ENCODE measurements at places on chromosomes 16 and 17. TPM values are rescaled to one million over a fixed set of nuclear protein-coding genes. Genes with fewer than 3 reads are reported as not detected.

C1QTNF1 gene
- 8.3 TPM for total RNA-seq

DNA sequence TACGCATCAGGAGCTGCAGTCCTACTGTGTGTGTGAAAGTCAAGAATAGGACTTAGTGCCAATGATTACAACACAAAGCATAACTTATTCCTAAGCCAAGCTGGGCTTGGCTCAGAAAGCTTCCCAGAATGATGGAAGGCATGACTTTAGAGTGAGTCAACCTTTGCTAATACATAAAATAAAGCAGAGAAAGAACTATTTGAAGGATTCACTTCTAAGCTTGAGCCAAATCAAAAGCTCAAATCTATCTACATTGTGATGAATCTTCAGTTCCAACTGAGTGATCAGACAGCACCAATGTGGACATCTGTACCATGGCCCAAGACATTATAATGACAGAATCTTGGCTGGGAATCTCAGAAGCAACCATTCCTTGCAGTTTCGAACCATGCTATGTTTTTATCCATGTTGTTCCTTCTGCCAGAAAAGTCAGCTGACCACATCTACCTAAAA, 41.4 kb downstream of the SMG6 start:
- H3K36me3 ChIP-seq: no peaks in the 10 kb centered on the region
- H3K27ac ChIP-seq: no peak overlapping the region
- H3K27me3 ChIP-seq: no peaks in the 10 kb centered on the region
- DNase-seq: no peak

DNA sequence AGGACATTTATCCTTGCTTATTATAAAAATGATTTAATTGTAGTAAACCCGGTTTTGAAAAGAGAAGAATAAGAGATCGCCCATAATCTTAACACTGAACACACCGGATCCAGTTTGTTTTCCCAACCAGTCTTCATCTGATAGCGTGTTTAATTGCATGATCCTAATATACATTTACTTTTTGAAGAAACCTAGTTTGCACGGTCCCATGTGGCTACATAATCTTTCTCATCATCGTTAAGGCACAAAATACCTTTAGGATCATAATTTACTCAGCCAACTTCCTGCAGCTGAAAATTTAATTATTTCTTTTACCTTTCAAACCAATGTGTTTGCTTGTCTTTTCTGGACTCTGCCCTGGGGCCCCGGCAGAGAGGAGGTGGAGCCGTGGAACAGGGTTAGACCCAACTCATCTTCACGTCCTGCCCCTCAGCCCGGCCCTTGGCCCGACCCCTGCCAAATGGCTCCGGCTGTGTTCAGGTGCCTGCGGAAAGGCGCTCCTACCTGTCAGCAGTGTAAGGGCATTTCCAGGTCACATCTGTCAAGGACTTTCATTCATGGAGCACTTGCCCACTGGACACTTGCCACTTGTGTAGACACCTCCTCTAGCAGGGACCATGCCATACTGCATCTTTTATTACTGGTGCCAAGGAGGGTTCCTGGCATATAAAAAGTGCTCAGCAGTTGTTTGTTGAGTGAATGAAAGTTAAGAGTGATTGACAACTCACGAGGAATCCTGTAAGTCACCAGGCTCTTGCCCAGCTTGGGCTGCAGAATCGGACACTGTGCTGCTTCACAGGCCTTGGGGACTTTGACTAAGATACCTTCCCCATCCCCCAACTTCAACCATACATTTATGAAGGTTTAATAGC, 28.6 kb downstream of the SMARCE1 start:
- no peak overlapping the region for H3K4me3 ChIP-seq
- no peaks in the 10 kb centered on the region for H3K36me3 ChIP-seq
- peaks cover 4% of the 10 kb centered on the region for H3K27me3 ChIP-seq
- H3K4me1 ChIP-seq: no peaks in the 10 kb centered on the region
- no peak overlapping the region for H3K27ac ChIP-seq

DNA sequence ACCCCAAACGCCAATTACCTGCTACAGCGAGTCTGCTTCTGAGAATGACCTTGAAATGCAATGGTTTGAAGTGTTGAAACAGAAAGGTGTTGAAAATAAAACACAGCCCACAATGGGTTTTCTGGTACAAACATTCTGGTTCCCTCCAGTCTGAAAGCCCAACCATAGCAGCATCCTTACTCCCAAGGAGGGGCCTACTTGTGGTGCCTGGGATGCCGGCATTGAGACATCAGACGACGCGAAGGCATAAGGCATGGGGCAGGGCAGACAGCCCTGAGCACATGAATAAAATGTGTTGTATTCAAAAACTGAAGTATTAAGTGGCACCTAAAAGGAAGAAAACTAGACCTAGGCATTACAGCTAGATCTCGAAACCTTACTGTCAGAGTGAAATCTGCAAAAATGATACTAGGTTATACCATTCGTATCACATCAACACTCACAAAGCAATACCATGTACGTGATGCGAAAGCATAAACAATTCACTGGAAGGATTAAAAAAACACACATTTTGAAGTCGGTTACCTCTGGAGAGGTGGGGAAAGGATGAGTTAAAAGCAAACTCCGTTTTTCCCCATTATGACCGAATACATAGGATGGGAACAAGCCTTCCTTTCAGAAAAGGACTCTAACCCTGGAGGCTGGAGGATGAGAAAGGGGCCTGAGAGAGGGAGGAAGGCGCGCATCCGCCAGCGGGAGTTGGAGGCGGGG, 702 bp downstream of the NUDT21 start:
- peaks cover 44% of the 10 kb centered on the region for H3K4me1 ChIP-seq
- no peaks in the 10 kb centered on the region for H3K27me3 ChIP-seq
- DNase-seq: no peak

GRCh38 chr16:71425746-71426068, 16.1 kb downstream of the TLE7 start:
- no peaks in the 10 kb centered on the region for H3K4me1 ChIP-seq
- no peak overlapping the region for H3K4me3 ChIP-seq
- no peaks in the 10 kb centered on the region for H3K27me3 ChIP-seq
- no peaks in the 10 kb centered on the region for H3K36me3 ChIP-seq
- H3K27ac ChIP-seq: no peak overlapping the region
- no peak for DNase-seq

DNA sequence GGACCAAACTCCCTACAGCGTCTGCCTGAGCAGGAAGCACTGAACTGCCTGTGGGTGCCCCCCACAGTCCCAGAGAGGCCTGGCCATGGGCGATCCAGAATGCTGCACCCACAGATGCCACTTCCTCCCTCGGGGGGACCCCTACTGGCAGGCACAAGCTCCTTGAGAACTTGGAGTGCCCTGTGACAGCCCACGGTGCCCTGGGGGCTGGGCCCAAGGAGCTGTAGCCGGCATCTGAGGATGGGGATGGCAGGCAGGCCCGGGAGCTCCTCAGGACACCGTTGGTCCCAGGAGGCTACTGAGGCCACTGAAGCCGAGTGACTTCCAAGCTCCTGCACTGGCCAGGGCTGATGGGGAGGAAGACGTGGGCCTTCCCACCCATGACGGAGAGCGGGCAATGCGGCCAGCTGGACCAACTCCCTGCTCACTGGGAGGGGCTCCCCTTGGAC, 15.1 kb upstream of the RASD1 start:
- no peak overlapping the region for H3K27ac ChIP-seq
- DNase-seq: no peak
- H3K4me3 ChIP-seq: no peak overlapping the region
- no peaks in the 10 kb centered on the region for H3K27me3 ChIP-seq
- no peaks in the 10 kb centered on the region for H3K36me3 ChIP-seq
- peaks cover 12% of the 10 kb centered on the region for H3K4me1 ChIP-seq

ABCC11 gene
- not detected for total RNA-seq

DNA sequence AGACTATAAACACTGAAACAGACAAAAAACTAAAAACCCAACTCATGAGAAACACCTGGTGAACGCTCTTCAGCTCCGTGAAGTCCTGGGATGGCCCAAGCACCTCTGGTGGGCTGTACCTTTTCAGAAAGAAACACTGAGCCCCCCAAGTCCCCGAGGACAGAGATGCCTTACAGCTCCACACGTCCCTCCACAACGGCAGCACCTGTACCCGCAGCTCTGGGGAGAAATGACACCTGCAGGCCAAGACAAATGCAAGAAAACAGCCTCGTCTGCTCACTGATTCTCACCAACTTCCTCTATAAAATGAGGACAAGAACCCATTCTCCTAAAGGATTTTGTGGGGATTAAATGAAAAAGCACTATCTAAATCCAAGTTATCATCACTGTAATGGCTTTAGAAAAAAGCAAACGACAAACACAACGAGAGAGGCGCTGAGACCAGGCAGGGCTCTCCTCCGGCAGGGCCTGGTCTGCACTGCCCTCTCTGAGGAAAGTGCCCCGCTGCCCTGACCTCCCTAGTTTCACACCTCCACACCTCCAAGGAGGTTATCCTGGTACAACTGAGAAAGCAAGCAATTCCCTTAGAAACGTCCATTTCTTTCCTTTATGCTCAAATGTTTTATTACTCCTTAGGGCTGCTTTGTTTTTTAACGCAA, 114.9 kb downstream of the ZNF778 start:
- H3K36me3 ChIP-seq: no peaks in the 10 kb centered on the region
- peaks cover 40% of the 10 kb centered on the region for H3K4me1 ChIP-seq
- no peaks in the 10 kb centered on the region for H3K27me3 ChIP-seq
- H3K4me3 ChIP-seq: no peak overlapping the region
- peak; percentile 5 for DNase-seq

DNA sequence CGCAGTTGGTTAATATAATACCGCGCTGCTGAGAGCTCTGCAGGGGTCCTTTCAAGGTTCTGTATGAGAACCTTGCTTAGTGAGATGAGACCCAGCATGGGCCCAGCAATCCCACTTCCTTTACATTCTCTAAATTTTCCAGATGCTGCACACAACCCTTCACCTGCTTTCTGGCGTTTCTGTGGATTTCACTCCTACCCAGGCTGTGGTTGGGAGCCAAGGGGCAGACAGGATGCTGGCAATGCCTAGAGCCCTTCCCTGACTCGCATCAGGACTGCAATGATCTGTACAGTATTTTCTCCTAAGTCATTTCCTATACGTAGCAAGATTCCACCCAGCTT, 10.1 kb upstream of the PIPOX start:
- no peak overlapping the region for H3K4me3 ChIP-seq
- H3K27ac ChIP-seq: no peak overlapping the region
- no peaks in the 10 kb centered on the region for H3K4me1 ChIP-seq
- H3K36me3 ChIP-seq: no peaks in the 10 kb centered on the region
- no peak for DNase-seq
- H3K27me3 ChIP-seq: no peaks in the 10 kb centered on the region

ELOB gene
- total RNA-seq: 77.5 TPM

OR3A3 gene
- not detected for total RNA-seq

DNA sequence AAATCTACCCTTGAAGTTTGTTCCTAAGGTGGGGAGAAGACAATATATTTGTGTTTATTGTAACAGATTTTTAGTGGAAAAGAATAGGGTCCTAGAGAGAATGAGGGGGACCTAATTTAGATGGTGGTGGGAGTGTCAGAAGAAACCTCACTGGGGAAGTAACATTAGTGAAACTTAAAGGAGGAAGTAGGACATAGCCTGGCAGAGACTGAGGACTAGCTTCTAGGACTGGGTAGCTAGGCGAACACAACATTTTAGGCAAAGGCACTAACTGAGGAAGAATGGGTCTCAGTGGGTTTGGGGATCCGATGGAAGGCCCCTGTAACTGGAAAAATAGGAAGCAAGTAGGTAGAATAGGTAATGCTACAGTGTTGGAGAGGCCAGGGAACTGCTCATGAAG, 4.2 kb upstream of the ARL2BP start:
- no peak overlapping the region for H3K27ac ChIP-seq
- H3K36me3 ChIP-seq: no peaks in the 10 kb centered on the region
- H3K4me3 ChIP-seq: no peak overlapping the region
- peaks cover 8% of the 10 kb centered on the region for H3K4me1 ChIP-seq
- DNase-seq: no peak

- H3K36me3 ChIP-seq: no peaks in the 10 kb centered on the region
- peak overlapping the region; percentile 16 for H3K4me3 ChIP-seq
- H3K27me3 ChIP-seq: no peaks in the 10 kb centered on the region
- H3K27ac ChIP-seq: peak overlapping the region; percentile 93
These were observed 626 bp downstream of the NUPR1 start for GRCh38 chr16:28537964-28538732.

DNA sequence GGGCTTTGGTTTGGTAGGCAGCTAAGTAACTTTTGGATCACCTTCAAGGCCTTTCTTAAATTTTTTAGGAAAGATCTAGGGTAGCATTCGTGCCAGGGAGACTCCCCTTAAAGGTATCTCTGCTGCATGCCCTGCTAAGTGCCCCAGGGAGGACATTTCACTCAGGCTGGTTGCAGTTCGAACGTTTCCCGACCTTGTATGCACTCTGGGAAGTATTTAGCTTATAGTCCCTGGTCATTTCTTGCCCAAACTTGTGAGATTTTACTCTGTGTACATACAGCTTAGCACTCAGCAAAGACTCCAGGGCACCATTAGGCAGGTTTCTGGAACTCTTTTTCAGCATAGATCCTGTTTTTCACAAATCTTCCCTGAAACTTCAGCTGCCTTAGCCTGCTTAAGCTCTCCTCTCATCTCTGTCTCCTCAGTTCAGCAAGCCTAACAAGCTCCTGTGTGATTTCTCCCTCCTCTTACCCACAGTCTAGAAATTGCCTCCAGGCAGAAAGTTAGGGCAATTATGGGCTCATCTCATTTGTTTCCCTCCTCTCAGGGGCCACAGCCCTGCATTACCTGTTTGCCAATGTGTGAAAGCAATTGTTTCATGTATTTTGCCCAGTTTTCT, 84.6 kb downstream of the MRTFB start:
- no peaks in the 10 kb centered on the region for H3K27me3 ChIP-seq
- H3K27ac ChIP-seq: no peak overlapping the region
- peaks cover 6% of the 10 kb centered on the region for H3K4me1 ChIP-seq
- no peaks in the 10 kb centered on the region for H3K36me3 ChIP-seq
- H3K4me3 ChIP-seq: no peak overlapping the region

DNA sequence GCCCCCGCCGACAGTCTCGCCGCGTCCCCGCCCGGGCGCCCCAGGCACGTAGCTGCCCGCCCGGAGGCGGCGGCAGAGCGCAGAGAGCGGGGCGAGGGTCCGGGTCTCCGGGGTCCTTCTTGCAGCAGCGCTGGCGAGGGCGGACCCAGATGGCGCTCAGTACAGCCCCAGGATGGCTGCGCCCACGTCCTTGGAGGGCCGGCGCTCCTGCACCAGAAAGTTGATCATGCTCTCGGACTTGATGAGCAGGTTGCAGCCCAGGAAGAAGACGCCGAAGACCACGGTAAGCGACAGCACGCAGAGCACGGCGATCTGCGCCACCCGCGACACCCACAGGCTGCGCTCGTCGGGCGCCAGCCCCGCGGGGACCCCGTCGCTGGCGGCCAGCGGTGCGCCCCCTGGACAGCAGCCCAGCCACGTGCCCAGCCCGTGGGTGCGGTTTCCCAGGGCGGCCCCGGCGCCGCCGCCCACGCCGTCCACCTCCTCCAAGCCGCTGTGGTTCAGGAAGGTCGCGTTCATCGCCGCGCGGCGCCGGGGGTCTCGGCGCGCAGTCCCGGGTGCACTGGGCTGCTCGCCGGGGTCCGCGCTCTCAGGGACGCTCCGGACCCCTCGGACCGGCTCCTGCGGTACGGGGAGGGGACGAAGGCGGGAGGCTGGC, 435 bp downstream of the RPRML start:
- no peak overlapping the region for H3K27ac ChIP-seq
- H3K36me3 ChIP-seq: no peaks in the 10 kb centered on the region
- H3K4me3 ChIP-seq: no peak overlapping the region
- H3K4me1 ChIP-seq: peaks cover 16% of the 10 kb centered on the region

MT4 gene
- total RNA-seq: not detected
